ENCODE measurements at places on chromosomes 12 and 14.

DNA sequence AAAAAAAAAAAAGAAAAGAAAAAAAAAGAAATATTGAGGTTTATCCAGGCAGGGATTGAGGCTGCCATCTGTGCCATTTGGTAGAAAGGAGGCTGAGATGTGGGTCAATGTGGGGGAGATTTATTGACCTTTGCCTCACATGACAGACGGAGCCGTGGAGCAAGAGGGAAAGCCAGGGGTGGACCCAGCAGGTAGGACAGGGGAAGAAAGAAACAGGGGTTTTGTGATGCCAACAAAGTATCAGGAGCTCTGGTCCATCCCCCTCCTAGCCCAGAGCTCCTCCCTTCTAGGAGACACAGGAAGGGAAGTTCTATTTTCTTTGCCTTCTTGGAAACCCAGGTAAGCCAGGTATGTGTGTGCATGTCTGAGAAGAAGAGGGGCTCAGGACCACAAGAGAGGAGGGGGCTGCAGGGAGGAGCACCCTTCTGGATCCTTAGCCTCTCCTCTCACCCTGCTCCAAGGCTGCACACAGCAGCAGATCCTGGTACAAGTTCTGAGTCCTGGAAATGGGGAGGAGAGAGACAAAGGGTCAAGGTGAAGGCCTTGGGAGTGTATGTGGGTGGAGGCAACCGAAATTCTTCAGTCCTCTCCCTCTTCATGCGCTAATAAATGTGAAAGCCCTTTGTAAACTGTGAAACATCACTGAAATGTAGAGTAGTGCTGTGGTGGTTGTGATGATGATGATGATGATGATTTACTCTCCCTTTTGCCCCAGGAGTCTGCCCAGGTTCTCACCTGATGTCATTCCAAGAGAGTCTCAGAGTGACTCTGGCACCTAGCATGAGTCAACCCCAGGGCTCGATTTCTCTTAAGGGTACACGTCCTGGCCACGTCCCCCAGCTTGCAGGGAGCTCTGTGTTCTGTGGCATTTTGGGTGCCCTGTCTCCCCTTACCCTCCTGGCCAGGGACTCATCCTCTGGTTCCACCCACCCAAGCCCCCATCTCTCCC is 26.3 kb downstream of the ZFP36L1 start:
- no peak for DNase-seq

- peak; percentile 64 for DNase-seq
These were observed 22.6 kb downstream of the OR10G3 start for GRCh38 chr14:21557084-21557901.

- no peak for DNase-seq
These were observed 8.5 kb upstream of the SYNJ2BP start for GRCh38 chr14:70425354-70425753.

DNA sequence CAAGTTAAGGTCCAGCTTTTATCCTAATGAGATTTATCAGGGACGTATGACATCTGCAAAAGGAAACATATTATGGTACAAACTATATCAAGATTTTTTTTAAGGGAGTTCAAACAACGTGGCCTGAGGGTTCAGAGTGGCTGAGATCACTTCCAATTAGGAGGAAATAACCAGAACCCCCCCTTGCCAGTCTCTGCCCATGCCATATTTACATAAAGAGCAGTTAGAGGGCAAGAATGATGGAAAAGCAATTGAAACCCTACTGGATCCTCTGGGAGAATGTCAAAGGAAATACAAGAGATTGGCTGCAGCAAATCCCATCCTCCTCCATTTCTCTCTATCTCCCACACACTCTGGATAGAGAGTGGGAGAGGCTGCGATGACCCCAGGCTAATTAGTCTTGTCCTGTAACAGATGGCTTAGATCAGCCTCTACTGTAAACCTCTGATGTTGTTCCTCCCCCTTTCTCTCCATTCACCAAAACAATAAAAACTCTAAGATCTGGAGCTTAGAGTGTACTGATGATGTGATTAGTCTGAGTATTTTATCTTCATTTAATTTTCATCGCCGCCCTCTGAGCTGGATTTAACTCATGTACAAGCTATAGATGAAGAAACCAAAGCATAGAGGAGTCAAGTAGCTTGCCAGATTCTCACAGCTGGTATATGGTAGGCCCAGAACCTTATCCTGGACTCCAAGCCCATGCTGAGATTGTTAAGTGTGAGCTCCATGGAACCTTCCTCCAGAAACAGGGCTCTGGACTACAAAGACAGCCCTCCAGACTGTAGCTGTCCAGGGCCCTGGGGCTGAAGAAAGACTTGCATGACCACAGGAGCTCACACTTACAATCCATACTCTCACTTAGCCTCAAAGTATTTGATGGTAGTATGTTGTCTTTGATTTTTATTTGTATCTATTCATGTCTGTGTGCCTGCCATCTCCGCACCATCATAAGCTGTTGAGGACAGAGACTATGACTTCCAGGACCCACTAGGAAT is 54.1 kb upstream of the GNG2 start:
- no peak for DNase-seq

- peak; percentile 69 for DNase-seq
These were observed 40.9 kb upstream of the SMUG1 start for GRCh38 chr12:54229624-54230212.

Data from HTR-8/SVneo (cell line).